ENCODE measurements at places on chromosomes 13 and 19.

DNA sequence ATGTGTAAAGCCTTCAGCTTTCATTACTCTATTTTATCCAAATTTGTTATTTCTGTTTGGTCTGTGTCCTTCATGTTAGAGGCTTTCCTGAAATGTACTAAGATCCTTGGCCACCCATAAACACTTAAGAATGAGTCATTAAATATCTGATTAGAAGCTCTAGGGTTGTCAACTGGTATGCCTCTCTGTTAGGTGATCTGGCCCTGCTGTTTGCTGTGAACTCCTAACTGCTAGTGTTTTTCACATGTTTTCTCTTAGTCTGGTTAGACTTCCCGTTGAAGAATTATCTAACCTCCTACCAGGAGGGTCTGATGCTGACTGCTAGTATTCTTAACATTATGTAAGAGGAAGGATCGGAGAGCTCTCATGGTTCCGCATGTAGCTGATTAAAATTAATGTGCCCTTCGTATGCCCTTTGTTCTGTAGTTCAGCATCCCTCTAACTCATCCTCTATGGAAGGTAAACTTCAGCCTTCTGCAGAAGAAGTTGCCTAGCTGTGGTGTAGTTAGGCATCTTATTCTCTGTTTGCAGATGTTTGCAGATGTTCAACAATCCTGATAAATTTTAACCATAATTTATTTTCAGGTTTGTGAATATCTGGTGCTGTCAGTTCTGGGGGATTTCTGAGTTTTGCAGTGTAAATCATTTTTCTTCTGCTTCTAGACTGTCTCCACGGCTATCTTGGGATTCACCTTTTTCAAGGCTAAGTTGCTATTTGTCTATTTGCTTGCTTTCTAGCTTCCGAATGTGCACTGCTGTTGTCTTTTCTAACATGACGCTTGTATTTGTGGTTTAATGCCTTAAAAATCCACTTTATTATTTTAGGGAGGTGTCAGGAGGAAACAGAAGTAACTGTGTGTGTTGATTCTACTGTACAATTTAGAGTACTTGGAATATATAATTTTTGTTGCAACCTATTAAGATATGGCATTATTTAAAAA lies 207.2 kb upstream of the SPRY2 start:
- DNase-seq: no peak

DNA sequence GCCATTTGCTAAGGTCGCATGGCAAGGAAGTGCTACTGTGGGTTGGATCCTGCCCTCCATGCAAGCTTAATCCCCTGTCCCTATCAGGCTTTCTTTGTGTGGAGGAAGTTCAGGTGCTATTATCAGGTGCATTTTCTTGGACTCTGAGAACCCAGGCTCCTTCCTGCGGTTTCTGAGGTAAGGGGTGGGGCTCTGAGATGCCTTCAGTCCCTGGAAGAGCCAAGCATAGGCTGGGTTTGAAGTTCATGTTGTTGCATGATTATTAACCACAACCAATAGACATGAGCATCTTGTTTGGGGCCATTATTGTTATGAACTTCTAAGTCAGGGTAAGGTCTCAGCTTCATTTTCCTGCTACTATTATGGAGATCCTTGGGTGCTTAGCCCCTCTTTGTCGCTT lies 109.5 kb downstream of the NALCN start:
- DNase-seq: no peak

DNA sequence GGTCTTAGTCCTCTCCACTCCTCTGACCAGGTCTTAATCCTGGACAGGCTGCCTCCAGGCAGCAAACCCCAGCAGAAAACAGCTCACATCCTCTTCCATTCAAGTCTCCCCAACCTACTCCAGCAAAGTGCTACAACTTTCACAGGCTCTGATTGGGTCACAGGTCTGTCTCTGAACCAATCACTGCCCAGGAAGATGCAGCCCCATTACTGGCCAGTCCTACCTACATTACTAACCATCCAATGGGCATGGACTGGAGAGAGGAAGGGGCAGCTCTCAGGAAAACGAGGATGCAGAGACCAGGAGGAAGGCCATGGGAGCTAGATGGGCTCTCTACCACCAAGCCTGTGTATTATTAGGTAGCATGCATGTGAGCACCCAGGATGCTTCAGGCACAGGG lies 12.2 kb downstream of the MED26 start:
- no peak for DNase-seq

GRCh38 chr13:51645154-51645650 lies 60.9 kb downstream of the WDFY2 start:
- no peak for DNase-seq

Measured in putamen (tissue), 1 donor.